ENCODE measurements at places on chromosomes 1 and 21.
A peak's percentile ranks its signal among the peaks of the same experiment; 100 is the strongest.

- no peak overlapping the region for H3K4me3 ChIP-seq
- no peak overlapping the region for H3K27ac ChIP-seq
- H3K27me3 ChIP-seq = no peaks in the 10 kb centered on the region
- peaks cover 33% of the 10 kb centered on the region for H3K4me1 ChIP-seq
- DNase-seq = no peak
These were observed 10.3 kb upstream of the LEFTY1 start for GRCh38 chr1:225899044-225899925.

DNA sequence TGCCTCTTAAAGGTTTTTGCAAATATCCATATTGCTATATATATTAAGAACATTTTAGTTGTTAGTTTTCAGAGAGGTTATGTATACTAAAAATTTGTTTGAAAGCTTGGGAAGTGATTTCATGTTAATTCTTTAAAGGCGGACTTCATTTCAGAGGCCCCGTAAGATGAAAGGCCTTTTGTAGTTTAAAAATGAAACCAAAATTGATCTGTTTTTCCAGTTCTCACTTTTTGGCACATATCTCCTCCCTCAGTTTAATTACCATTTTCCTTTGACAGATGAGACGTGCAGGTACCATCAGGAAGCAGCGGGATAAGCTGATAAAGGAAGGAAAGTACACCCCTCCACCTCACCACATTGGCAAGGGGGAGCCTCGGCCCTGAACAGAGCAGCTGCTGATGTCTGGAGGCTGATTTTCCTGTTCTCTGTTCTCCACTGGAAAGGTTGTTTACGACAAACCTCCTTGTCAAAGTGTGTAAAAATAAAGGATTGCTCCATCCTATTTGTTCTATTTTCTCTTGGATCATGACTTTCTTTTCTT, 8.0 kb downstream of the NDUFS5 start:
- H3K4me1 ChIP-seq = peaks cover 44% of the 10 kb centered on the region
- peak overlapping the region; percentile 76 for H3K27ac ChIP-seq

DNA sequence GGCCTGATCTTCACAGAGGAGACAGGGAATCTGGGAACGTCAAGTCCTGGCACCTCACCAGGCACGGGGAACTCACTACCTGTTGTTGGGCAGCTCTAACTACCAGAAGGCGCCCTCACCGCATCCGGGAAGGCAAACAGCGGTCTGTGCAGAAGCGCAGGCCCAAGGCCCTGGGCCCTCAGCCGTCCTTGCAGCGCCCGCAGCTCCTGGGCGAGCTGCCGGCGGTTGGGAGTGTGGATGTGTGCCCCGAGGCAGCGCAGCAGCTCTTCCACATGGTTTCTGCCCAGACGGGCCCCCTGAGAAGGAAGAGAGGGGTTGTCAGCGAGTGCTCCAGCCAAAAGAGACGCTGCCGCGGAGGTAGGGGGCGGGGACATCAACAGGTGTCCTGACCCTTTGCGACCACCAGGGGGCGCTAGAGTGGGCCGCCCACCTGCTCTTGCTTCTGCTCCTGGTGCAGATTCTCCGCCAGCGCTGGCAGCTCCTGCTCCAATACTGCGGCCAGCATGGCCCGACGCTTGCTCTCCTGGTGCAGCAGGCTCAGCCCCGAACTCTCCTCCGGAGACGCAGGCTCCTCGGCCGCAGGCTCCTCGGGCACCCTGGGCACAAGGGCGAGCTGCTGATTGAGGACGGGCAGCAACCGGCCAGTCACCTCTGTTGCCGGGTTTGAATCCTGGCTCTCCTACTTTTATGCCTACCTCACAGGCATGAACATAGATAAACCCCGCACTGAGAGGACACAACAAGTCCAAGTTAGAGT, 9.3 kb downstream of the MAP3K6 start:
- H3K4me3 ChIP-seq = peak overlapping the region; percentile 67
- peaks cover 6% of the 10 kb centered on the region for H3K27me3 ChIP-seq
- H3K27ac ChIP-seq = peak overlapping the region; percentile 73
- H3K36me3 ChIP-seq = no peaks in the 10 kb centered on the region
- peak; percentile 85 for DNase-seq
- peaks cover 46% of the 10 kb centered on the region for H3K4me1 ChIP-seq

DNA sequence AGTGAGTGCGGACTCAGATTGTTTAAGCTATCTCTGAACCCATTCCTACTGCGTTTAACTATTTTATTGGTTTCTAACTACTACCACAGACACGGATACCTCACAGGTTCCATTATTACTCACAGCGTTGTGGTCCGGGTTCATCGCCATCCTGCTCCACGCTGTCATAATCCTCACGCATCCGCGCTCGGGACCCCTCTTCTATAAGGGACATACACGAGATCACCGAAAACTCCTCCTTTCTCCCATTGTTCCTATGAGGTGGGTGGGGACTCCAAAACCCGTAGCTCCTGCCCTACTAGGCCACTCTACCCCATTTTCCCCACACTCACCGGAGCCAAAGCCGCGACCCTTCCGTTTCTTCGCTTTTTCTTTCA, 610 bp downstream of the RBM8A start:
- no peak overlapping the region for H3K4me3 ChIP-seq
- no peak overlapping the region for H3K27ac ChIP-seq
- peaks cover 27% of the 10 kb centered on the region for H3K4me1 ChIP-seq
- H3K36me3 ChIP-seq = peaks cover 15% of the 10 kb centered on the region
- peak; percentile 55 for DNase-seq

- no peak overlapping the region for H3K27ac ChIP-seq
- DNase-seq = no peak
- no peaks in the 10 kb centered on the region for H3K27me3 ChIP-seq
- peaks cover 15% of the 10 kb centered on the region for H3K4me1 ChIP-seq
- no peaks in the 10 kb centered on the region for H3K36me3 ChIP-seq
- no peak overlapping the region for H3K4me3 ChIP-seq
These were observed 64.3 kb upstream of the IRF2BP2 start for GRCh38 chr1:234674218-234674815.

DNA sequence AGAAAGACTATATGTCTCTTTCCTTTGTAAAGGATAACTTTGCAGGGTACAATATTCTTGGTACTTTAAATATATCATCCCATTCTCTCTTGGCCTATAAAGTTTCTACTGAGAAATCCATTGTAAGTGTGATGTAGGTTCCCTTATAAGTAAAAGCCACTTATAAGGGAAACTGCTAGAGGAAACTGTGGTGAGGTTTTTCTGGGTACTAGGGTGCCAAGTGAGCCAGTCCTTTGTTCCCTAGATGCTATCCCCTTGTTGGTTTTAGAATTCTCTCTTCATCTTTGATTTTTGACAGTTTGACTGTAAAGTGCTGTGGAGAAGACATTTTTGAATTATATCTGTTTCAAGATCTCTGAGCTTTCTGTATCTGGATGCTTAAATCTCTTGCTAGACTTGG, 108.9 kb upstream of the NEK7 start:
- H3K27ac ChIP-seq = no peak overlapping the region
- DNase-seq = no peak
- no peaks in the 10 kb centered on the region for H3K27me3 ChIP-seq
- no peak overlapping the region for H3K4me3 ChIP-seq

- H3K36me3 ChIP-seq = peaks cover 39% of the 10 kb centered on the region
- peaks cover 7% of the 10 kb centered on the region for H3K4me1 ChIP-seq
- H3K27me3 ChIP-seq = no peaks in the 10 kb centered on the region
These were observed 38.9 kb downstream of the PGM1 start for GRCh38 chr1:63632110-63632509.

DNA sequence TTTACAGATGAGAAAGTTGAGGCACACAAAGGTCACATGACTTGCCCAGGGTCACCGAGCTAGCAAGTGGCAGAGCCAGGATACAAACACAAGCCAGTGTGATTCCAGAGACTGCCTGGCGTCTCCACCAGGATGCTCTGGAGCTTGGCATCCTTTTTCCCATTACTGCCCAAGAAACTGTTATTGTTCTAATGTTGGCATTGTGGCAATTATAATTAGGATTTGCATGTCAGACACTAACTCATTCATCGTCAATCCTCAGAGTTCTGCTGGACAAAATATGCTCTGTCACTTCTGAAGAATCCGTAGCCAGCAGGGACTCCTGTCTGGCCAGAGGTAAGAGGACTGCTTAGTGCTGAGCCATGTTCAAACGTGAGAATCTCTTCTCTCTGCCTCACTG, 8.8 kb downstream of the KAZN start:
- H3K4me1 ChIP-seq = no peaks in the 10 kb centered on the region
- DNase-seq = no peak
- H3K4me3 ChIP-seq = no peak overlapping the region

GRCh38 chr1:214363386-214363785, 82.4 kb downstream of the SMYD2 start:
- H3K27me3 ChIP-seq = peaks cover 33% of the 10 kb centered on the region
- no peak for DNase-seq
- H3K4me1 ChIP-seq = peaks cover 4% of the 10 kb centered on the region
- no peak overlapping the region for H3K27ac ChIP-seq

DNA sequence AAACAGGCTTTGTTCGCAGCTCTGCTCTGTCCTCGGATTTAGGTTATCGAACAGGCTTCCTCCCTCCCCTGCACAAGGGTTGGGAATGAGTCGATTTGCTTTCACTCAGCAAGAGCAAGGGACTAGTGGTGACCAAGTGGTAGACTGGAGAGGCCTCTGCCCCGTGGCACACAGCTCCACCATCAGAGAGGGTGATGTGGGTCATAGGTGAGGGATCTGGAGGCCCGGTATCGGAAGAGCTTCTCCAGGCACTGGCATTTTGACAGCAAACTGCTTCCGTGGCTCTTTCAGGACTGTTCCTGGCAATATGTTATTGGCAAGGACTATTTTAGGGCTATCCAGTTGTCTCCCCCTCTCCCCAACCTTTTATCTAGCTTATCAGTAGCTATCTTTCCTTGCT, 3.1 kb upstream of the ELF3 start:
- H3K4me1 ChIP-seq = no peaks in the 10 kb centered on the region
- no peaks in the 10 kb centered on the region for H3K27me3 ChIP-seq
- no peak overlapping the region for H3K27ac ChIP-seq
- no peak overlapping the region for H3K4me3 ChIP-seq

GRCh38 chr1:168235548-168235885, 9.7 kb downstream of the SFT2D2 start:
- DNase-seq = no peak
- H3K4me1 ChIP-seq = peaks cover 54% of the 10 kb centered on the region
- peak overlapping the region; percentile 88 for H3K27ac ChIP-seq

DNA sequence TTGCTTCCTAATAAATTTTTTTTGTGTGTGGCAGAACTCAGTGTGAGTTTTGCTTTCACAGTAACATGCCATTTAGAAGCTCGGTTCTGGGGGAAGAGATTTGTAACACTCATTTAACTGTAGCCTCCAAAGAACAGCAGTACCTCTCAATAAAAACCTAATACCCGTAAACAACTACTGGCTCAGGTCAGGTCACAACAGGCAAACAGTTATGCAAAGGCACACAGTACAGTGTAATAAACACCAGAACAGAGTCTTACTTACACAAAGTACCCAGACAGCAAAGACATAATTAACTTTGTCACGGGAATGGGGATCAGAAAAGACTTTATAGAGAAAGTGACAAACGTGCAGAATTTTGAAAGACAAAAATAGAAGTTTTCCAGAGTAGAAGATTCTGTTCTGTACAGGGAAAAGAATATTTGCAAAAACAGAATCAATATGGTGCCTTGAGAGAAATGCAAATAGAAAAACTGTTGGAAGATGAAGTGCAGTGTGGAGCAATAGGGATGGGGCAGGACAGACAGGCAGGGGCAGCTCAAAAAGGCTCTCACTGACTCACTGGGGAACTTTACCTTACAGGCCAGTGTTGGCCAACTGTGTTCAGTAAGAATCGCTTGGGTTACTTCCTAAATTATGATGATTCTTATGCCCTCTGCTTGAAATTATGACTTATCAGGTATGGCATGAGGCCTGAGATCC, 38.8 kb downstream of the EGLN1 start:
- H3K27me3 ChIP-seq = no peaks in the 10 kb centered on the region
- H3K4me1 ChIP-seq = peaks cover 23% of the 10 kb centered on the region
- no peak for DNase-seq
- no peak overlapping the region for H3K4me3 ChIP-seq
- H3K27ac ChIP-seq = no peak overlapping the region

DNA sequence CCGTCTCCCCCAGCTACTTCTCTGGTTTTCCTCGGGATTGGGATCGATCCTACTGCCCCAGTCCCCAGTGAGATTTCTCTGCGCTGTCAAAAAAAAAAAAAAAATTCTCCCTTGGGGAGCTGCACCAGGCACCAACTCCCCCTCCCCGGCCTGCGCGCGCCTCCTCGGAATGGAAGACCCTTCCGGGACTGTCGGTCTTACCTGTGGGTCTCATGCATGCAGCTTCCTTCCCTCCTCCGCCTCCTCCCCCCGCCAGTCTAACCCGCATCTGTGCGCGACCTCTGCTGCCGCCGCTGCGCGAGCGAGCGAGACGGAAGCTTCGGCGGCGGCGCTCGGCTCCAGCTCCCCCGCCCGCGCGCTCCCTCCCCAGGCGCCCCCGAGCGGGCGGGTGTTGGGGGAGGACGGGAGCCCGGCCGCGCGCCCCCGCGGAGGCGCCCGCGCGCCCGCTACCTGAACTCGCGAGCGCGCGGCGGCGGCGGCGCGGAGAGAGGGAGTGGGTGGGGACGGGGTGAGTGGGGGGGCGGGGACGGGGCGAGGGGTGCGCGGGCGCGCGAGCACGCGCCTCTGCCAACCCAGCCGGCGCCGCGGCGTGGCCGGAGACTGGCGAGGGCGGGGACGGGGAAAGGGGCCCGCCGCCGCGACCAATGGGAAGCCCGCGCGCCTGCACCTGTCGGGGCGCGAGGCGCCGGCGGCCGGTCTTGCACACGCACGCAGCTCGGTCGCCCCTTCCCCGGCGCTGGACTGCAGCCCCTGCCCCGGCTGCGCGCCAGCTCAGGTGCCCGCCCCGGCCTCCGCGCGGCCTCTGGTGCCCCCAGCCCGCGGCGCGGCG, at the start of gene SUSD4:
TSS of gene SUSD4 (minus strand) at position 321 of the 829 bp plus-strand sequence. CDS start 751 bp downstream, outside the sequence.
- H3K27ac ChIP-seq = no peak within 1 kb of the TSS
- H3K27me3 ChIP-seq = peaks cover 38% of the 10 kb centered on the region
- H3K4me3 ChIP-seq = peak within 1 kb of the TSS; percentile 80
- H3K36me3 ChIP-seq = no peaks in the 10 kb centered on the region
- peak; percentile 53 for DNase-seq

DNA sequence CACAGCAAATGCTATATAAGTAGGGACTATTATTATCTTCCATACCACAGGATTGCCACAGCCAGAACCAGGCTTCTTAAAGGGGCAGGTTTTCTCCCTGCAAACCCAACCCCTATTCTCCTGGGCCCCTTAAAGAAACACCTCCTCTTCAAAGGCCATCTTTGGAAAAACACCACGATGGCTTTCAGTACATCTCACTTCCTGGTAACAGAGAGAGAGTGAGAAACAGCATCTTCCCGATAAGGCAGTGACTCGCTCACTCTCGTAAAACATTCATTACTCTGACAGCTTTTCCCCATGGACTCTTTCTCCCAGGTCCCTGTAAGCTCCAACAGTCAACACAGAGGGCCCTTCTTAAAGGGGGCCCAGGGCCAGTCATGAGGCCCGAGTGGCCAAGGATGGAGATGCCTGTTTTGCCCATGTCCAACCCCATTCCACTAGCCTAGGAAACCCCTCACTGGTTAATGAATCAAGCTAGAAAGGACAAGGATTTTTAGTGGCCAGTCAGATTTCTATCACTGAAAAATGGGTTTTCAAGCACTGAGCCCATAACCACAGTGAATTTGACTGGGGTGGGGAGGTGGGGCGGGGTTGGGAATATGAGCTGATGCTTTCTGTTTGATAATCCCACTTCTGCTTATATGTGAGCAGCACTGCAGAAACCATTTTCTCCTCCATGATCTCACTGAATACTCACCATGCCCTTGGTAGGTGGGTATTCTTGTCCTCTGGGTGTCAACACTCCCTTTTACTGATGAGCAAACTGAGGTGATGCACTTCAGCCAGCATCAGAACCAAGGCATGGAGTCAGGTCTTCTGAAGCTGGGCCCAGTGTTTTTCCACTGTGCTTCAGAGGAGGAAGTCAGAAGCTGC, 3.6 kb upstream of the NAV1 start:
- H3K36me3 ChIP-seq = no peaks in the 10 kb centered on the region
- H3K4me1 ChIP-seq = peaks cover 22% of the 10 kb centered on the region

Data from activated naive CD8-positive, alpha-beta T cell treated with anti-CD3 and anti-CD28 coated beads, Interleukin-2, amount 50 U/mL, for 24 hours (primary cell).